ENCODE measurements at places on chromosomes 7 and 10.

DNA sequence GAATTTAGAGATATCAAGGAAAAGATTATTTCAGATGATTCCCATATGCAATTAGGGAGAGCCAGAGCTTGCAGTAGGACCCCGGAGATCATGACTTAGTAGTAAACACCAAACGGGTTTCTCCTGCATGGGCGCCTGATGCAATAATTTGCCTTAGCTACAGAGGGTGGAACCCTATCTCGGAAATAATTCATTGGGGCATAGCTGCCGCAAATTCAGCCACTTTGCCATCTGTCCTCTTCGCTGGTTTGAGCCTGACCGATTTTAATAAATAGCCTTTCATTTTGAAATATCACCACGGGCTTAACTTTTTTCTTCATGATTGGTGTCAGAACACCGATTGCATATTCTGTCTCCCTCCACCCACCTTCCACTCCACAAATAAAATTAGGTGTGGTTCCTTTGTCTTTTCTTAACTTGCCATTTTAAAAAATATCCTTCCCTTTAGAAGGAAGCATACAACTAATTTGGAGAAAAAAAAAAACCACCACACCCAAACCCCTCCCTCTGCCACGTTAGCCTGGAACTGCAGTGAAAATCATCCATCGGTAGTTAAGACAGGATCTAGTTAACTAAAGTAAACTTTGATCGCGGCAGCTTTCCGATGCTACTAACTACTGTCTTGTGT lies 1.4 kb downstream of the GARS1 start:
- no peak for DNase-seq

DNA sequence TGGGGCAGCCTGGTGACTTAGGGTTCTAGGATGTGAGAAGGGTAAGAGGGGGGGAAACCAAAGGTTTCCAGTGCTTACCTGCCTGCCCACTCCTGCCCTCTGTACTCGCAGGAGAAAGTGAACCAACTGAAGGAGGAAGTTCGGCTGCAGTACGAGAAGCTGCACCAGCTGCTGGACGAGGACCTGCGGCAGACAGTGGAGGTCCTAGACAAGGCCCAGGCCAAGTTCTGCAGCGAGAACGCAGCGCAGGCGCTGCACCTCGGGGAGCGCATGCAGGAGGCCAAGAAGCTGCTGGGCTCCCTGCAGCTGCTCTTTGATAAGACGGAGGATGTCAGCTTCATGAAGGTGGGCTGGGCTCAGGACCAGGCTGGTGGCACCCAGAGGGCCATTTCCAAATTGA lies 10.7 kb downstream of the TRIM8 start:
- DNase-seq: no peak

DNA sequence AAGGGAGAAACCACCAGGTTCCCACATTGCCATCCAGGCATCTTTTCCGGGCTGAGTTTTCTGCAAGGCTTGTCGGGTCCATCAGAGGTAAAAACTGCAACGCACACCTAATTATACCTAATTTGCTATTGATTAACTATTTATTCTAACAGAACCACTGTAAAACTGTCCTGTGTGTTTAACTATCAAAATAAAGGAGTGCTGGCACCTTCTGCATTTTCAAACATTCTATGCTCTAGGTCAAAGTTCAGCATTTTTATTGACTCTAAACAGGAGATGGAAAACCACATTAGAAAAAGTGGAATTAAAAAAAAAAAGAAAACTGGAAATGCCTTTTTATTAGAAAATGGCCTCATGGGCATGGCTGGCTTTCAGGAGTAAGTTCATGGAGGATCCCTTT lies 82.0 kb downstream of the ADARB2 start:
- DNase-seq: no peak

DNA sequence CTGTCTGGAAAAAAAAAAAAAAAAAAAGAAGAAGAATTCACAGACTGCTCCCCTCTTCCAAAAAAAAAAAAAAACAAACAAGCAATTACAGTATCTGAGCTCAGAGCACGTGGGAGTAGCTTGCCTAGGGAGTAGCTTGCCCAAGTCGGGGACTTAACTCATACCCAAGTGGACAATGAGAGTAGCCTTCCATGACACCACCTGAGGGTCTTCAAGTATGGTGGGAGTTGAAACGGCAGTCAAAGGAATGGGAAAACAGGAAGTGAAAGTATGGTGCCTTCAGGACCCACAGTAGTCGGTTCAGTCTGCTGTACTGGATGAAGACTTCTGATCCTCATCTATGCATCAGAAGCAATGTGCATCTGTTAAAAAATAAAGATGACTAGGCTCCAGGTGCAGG lies 10.6 kb downstream of the VOPP1 start:
- DNase-seq: no peak

DNA sequence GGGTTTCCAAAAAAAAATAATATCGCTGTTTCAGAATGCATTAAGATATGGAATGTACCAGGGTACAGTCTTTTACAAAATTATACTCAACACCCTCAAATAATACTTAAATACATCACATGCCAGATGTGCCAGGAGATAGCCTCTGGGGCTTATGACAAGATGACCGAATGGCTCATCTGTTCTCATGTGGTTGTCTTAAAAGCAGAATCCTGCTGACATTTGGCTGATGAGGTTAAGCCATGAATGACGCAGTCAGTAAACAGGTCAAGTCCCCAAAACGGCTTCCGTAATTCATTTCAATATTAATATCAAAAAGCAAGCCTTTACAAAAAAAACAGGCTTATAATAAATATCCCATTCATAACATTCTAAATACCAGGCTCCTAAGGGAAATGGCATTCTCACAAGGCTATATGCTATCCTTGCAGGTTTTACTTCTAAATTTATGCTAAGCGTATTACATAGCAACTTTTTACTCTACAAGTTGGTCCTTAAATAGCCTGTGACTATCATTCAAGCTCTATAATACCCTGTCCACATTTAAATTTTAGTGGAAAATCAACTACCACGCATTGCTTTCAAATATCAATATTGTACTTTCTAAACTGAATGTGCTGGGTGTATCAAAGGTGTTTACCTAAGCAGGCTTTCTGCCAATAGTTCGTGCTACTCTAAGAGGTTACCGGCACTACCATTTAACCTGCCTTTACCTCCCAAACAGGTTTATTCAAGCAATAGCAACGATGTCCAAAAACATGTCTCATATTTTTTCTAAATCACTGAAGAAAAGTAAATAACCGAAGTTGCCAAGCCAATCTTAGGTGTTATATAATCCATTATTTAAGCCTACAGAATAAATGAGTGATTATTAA lies 15.6 kb downstream of the SMURF1 start:
- no peak for DNase-seq

DNA sequence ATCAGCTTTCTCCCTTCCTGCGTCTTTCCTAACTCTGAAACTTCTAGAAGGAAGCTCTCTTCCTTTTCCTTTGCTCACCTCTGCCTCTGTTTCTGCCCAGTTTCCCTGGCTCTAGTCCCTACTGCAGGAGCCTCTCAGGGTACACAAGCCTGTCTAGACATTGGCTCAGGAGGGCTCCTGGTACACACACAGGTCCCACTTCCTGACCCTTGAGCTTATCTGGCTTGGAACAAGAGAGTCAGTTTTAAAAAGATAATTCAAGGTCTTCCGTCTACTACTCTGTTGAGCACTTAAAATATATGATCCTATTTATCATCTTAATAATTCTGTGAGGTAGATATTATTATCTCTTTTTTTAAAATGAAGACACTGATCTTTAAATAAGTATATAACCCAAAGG lies 140.7 kb downstream of the RTKN2 start:
- DNase-seq: no peak

DNA sequence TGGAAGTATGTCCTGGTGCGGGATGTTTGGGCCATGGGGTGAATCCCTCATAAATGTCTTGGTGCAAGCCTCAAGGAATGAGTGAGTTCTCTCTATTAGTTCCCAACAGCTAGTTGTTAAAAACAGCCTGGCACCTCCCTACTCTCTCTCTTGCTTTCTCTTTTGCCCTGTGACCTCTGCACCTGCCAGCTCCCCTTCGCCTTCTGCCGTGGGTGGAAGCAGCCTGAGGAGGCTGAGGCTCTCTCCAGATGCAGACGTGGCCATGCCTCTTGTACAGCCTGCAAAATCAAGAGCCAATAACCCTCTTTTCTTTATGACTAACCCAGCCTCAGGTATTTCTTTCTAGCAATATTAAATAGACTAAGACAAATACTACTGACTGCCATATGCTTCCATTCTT lies 210.3 kb downstream of the POM121L12 start:
- no peak for DNase-seq

GRCh38 chr7:44477938-44478337 lies 12.5 kb downstream of the NUDCD3 start:
- no peak for DNase-seq

GRCh38 chr10:29496341-29497162 lies 138.2 kb downstream of the SVIL start:
- peak; percentile 82 for DNase-seq

- no peak for DNase-seq
These were observed 129.8 kb downstream of the PPP1R17 start for GRCh38 chr7:31816810-31817209.

GRCh38 chr7:2109936-2110609 lies 122.7 kb downstream of the MAD1L1 start:
- no peak for DNase-seq

DNA sequence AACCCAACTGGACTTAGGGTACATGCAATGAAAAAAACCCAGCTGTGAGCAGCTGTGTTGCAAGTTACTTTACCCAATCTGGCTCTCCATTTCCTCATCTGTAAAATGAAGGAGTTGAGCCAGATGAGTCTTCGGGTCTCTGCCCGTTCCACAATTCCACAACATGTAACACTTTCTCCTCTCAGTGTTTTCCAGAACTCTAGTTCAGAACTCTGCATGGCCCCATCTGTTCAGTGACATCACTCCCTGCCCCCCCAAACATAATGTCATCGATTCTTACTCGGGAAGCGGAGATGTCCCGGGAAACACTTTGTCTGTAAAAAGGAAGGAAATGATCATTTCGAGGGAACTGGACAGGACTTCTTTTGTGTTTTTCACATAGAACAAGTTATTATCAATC lies 2.5 kb downstream of the SH3PXD2A start:
- no peak for DNase-seq

DNA sequence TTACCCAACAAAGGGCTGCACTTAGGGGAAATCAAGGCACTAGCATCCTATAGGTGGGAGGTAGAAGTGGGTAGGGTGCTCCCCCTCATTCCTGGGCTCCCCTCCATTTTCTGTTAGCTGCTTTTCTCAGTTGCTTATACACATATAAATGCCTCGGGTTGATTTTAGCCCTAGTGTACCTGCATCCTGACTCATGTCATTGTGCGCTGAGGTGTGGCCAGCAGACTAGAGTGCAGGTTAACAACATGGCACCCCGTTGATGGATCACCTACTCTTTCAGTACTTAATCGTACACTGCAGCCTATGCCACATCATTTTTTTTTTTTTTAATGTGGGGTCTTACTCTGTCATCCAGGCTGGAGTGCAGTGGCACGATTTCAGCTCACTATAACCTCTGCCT lies 144.0 kb upstream of the ITGB1 start:
- no peak for DNase-seq

GRCh38 chr10:102775935-102776669 lies 32.4 kb downstream of the WBP1L start:
- DNase-seq: peak; percentile 95

DNA sequence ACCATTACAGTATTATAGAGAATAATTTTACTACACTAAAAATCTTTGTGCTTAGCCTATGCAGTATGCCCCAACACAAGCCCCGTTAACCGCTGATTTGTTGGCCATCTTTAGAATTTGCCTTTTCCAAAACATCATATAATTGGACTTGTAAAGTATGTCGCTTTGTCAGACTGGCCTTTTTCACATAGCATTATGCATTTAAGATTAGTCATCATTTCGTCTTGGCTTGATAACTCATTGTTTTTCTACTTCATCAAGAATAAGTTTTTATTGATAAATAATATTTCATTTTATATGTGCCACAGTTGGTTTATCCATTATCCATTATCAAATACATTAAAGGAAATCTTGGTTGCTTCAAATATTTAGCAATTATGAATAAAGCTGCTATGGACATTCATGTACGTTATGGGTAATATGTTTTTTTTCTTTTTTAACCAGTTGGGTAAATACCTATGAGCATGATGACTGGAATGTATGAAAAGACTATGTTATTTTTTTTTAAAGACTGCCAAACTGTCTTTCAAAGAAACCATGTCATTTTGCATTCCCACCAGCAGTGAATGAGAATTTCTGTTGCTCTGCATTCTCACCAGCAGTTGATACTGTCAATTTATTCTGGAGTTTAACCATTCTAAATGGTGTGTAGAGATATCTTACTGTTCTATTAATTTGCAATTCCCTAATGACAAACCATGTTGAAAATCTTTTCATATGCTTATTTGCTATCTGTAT lies 273.1 kb upstream of the KCND2 start:
- DNase-seq: no peak

DNA sequence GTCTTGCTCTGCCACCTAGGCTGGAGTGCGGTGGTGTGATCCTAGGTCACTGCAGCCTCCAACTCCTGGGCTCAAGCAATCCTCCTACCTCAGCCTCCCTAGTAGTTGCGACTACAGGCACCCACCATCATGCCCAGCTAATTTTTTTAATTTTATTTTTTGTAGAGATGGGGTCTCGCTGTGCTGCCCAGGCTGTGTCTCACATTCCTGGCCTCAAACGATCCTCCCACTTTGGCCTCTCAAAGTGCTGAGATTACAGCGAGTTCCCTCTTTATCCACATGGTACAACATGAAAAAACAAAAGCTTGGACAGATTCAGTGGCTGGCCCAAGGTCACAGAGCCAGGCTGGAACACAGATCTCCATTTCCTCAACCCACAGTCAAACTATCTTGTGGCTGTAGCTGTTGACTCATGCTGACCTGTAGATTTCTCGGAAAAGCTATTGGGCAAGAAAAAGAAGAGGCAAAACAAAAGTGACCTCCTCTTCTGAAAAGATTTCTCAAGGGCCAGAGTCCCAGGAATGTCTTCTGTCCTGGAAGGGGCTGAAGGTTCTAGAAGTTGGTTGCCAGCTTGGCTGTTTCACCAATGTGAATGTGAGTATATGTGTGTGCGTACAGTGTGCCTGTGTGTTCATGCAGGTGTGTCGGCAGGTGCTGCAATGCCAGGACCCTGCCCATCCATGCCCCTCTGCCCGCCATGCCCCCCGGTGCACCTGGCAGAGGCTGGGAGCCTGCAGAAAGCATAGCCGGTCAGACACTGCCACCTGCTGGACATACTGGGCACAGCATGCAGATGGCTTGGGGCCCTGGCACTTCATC lies 28.4 kb downstream of the TMEM130 start:
- DNase-seq: peak; percentile 68

Measured in heart right ventricle (tissue), 16 donors.